ENCODE measurements at places on chromosomes 5 and 9. TPM values are rescaled to one million over a fixed set of nuclear protein-coding genes. Genes with fewer than 3 reads are reported as not detected.

DNA sequence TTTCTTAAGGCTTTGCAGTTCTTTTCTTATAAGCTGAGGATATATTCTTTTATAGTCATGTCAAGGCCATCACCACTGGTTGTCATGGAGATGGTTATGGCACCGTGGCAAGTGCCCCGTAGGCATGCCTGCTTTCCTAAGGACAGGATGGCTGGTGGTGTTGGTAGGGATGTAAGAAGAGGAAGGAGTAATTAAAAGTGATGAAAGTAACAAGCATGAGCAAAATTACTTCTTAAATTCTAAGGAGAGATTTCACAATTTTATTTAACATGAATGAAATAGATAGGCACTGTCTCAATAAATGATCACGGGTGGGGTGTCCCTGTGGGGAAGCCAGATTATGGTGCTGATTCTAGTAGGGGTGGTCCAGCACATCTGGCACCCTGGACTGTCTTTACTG lies 290.2 kb upstream of the KLF4 start:
- DNase-seq: no peak

DNA sequence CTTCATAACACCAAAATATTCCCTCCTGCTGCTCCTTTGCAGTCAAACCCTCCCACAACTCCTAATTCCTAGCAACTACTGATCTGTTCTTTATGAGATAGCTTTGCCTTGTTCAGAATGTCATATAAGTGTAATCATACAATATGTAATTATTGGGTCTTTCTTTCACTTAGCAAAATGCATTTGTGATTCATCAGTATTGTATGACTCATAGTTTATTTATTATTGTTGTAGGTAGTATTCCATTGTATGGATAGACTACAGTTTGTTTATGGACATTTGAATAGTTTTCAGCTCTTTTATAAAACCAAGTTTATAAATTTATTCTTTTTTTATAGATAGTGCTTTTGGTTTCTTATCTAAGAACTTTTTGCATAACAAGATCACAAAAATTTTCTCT lies 468.2 kb upstream of the KIF2A start:
- no peak for DNase-seq

CMYA5 gene
- 0.13 TPM for total RNA-seq

HINT1 gene
- total RNA-seq: 428 TPM

DNA sequence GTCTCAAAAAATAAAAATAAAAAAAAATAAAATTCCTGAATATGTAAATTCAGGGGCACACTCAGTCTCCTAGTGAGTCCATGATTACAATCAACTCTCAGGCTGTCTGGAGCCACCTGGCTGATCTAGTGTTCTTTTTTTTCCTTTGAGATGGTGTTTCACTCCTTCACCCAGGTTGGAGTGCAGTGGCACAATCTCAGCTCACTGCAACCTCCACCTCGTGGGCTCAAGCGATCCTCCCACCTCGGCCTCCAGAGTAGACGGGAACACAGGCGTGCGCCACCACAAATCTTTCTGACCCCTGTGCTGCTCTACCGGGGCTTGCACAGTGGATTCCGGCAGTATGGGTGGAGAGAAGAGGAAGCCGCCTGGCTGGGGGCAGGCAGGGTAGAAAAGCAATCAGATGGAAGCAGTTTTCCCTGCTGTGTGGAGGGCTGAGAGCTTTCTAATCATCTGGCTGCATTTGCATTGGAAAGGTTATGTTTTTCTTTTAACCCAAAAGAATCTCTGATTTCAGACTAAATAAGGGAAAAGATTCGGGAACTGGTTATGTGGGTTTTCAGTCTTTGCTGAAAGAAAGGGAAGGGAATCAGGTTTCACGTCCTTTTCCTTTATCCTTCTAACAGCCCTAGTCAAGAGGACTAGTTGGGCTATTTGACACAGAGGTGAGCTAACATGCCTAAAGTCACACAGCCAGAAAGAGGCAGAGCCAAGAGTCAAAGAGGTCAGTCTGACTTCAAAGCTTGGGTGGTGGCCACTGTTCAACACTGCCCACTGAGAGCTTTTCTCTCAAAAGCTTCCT lies 26.3 kb upstream of the CORO2A start:
- DNase-seq: no peak

GRCh38 chr9:133238272-133238850 lies 29.3 kb upstream of the OBP2B start:
- peak; percentile 72 for DNase-seq

DPYSL3 gene
- not detected for total RNA-seq

GRCh38 chr5:14351086-14351661 lies 208.0 kb downstream of the TRIO start:
- no peak for DNase-seq

DNA sequence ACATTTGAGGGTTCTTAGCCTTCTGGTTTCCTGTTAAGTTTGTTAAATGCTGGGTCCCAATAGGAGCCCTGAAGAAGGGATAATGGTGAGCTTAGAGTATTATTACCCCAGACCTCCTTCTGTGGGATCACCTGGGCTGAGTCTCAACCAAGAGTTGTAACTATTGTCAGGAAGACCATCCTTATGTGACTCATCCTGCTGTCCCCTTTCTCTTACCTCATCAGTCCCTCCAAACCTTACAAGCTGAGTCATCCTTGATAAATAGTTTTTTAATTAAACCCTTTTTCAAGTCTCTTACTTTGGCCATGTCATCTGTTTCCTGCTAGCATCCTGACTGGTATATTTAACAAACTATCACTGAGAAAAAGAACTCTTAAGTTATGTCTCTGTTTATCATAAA lies 502.8 kb downstream of the LRRC70 start:
- DNase-seq: no peak

TMEFF1 gene
- 1.9 TPM for total RNA-seq

DNA sequence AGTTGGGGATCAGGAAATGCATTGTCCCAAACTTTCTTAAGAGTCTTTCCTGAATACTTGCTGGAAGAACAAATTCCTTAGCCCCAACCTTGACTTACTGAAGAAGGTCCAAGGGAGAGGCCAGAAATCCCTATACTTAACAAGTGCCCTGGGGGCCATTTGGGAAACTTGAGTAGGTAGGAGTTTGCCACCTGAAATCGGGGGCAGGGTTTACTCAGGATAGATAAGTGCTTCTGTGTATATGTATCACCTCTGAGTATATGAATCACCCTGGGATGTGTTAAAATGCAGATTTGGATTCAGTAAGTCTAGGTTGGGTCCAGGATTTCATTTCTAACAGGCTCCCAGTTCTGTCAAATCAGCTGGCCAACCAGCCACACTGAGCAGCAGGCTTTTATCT lies 47.9 kb upstream of the MYO10 start:
- DNase-seq: no peak

DNA sequence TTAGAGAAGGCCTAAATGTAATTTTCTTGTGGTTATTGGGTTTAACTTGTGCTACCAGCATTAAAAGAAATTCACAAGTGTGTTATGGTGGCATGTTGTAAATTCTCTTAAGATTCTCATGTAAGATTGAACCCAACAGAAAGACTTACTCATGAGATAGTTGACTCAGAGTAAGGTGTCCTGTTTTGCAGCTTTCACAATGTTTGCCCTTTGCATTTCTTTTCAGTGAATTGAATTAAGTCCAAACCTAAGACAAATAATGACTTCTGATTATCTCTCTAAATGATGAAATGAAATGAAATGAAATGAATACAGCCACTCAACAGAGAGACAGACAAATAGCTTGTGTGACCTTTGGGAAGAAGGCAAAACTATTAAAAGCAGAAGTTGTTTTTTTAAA lies 1696.9 kb upstream of the WWC1 start:
- DNase-seq: no peak

DNA sequence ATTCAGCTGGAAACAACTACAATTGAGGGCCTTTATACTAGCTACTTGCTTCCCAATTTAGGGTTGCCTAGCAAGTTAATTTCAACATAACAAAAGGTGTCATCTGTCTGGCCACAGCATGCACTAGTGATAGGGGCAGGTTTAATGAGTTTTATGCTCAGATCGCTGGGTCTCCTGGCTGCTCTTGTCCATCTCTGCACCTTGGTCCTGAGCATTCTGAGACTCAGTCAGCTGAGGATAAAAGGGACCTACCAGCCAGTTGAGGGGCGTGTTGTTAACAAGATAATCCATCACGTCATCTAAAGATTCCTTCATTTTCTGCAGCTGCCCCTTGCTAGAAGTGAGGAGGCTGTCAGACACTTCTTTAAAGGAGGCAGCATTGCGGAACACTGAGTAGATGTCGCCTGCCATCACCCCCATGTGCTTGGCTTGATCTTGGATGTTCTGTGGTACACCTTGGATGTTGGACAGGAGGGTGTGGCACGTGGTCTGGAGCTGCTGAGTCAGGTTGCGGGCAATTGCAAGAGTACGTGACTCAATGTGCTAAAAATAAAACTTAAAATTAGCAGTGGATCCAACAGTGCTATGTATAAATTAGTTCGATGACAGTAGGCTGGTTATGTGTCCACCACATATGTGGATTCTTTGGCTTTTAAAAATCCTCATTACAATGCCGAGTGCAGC lies 11.0 kb downstream of the PLIN2 start:
- no peak for DNase-seq

- no peak for DNase-seq
Observed at GRCh38 chr9:132745756-132746709, 75.8 kb downstream of the GTF3C4 start.

FAM174A gene
- total RNA-seq: 7.8 TPM

DNA sequence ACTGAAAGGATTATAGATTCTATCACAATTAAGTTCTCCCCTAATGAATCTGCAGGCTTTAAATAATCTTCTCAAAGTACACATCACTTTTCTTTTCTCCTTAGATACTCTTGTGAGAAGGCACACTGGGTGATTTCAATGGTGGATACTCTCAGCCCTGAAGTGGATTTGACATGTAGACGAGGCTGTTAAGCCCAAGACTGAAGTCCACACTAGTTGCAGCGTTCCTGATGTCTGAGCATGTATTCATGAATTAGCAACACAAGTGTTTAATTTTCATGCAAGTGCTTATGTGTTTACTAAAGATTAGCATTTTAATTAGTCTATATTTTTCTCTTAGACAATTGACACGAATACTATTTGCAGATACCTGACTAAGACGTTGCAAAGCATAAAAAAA lies 218.9 kb downstream of the TMEM161B start:
- DNase-seq: no peak

NR3C1 gene
- 30.0 TPM for total RNA-seq

Data from HepG2 (cell line).